Natural killer cell treated with Interleukin-12 subunit alpha and Interleukin-12 subunit beta and Interleukin-15 and Interleukin-18, amount 100 ng/mL, for 72 hours (primary cell): ENCODE measurements at places on chromosomes 3 and 15. TPM values are rescaled to one million over a fixed set of nuclear protein-coding genes. Genes with fewer than 3 reads are reported as not detected.

GRCh38 chr15:42110367-42110766, 16.0 kb upstream of the PLA2G4D start:
- no peak for DNase-seq

- no peak for DNase-seq
Measured at GRCh38 chr15:31467361-31467760, 140.7 kb downstream of the KLF13 start.

The MESP2 gene
- not detected for total RNA-seq

The SPRED1 gene
- 0.89 TPM for total RNA-seq

The SYNPR gene
- total RNA-seq = not detected

DNA sequence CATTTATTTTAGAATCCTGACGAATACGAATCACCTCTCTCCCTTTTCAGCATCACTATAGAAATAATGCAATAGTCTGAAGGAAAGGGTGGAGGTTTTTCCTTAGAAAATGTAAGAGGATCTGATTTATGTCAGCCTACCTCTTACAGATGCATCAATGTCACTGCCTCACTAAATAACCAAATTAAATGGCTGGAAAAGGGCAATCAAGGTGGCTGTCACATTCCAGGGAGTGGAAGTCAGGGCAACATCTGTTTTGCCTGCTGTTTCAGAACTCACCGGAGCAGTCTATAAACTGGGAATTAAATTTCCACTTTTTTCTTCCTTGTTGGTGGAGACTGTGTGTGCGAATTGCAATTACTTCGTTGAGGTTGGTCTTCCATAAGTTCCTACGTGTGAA, 299.3 kb upstream of the PDZRN3 start:
- DNase-seq = no peak

DNA sequence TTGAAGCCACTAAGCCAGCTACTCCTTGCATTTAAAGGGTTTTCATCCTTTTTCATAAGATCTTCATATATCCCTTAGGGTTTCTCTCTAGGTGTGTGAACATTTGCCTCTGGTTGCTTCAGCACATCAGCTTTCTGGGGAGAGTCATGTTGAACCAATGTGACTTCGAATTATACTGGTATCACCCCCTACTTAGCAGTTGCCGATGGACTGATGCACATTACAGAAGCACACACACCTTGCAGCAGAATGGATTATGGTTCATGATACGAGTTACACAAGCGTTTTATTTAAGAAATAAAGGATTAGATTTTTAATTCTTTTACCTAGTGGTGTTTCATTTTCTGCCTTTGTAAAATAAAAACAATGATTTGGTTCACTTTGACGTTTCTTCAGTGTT, 39.6 kb downstream of the FBXO22 start:
- no peak for DNase-seq

The BOC gene
- total RNA-seq = 1.5 TPM

The CLDN16 gene
- total RNA-seq = not detected

The HAPLN3 gene
- 203 TPM for total RNA-seq

DNA sequence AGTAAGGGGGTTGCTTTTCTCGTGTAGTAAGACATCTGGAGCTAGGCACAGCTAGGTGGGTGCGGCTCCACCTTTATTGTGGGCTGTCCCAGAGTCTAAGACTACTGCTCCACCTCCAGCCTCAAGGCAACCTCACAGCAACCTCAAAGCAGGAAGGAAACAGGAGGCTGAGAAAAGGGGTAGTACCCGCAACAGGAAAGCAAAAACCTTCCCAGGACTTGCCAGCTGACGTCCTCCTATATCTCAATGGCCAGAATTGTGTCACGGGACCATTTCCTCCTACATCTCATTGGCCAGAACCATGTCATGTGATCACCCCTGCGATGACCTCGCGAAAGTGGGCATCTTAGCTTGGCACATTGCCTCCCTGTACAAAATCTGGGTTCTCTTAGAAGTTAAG, 4.3 kb upstream of the GPR160 start:
- no peak for DNase-seq

The GPR160 gene
- total RNA-seq = 12.4 TPM

The TMEM40 gene
- not detected for total RNA-seq

The ARPP21 gene
- total RNA-seq = not detected

DNA sequence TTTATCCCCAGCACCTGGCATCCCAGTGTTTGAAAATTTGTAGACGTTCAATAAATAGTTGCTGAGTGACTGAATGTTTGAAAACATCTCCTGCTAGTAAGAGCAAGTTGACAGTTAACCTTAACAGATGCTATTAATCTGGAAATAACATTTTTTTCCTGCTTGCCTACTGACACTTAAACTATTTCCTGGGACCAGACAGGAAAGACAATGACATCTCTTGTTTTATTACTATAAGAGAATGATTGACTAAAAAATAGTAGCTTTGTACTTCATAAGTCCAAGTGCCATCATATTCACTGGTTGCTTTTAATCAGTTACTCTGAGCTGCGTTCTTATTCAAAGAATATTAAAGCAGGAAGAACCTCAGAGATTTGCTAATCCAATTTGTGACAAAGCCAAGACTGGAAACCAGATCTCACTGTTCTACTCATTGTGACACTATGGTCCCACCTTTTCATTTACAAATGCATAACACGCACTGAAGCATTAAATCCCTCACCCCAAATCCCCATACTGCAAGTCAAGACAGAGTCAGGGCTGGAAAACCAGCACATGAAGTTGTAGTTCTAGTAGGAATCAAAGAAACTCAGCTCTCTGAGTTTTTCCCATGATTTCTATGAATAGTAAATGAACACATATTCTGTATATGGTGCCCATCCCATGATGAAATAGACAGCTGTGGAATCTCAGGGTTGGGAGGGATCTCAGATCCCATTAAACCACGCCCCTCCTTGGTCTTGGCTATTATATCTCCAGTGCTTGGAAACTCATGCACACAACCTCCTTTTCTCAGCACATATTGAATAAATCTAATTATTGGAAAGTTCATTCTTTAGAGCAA, 212.7 kb upstream of the P2RY1 start:
- DNase-seq = no peak

The SLC27A2 gene
- 77.6 TPM for total RNA-seq

- DNase-seq = no peak
Measured at GRCh38 chr3:153285982-153286381, 124.0 kb downstream of the RAP2B start.

DNA sequence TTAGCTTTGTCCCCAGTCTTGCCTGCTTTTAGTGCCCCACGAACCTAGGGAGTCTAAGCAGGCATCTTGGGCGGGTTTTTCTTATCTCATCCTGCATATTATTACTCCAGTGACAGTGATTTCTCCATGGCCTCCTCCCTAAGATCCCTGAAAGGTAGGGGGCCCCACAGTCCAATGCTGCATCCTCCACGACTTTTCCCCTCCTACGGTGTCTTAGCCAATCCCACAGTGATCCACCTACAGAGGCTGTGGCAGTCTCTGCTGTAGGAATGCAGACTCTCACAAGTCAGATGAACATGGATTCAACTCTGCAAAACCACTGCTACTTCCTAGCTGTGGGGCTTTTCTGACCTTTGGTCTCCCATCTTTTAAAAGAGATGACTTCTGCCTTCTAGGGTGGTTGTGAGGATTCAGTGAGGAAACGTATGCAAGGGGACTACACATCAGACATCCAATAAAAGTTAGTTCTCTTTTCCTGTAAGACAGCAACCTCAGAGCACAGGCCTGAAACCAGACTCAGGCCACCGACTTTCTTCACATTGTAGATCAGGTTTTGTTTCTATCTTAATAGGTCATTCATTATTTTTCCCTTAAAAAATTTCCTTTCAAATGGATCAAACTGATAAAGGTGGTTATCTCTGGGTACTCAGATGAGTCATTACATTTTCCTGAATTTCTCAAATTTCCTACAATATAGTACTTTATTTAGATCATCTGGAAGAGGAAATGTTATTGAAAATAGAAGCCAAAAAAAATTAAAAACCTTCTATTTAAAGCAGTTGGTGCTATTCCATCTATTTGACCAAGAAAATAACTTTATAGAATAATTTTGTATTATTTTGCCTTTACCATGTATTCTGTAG, 23.2 kb downstream of the ILDR1 start:
- no peak for DNase-seq

DNA sequence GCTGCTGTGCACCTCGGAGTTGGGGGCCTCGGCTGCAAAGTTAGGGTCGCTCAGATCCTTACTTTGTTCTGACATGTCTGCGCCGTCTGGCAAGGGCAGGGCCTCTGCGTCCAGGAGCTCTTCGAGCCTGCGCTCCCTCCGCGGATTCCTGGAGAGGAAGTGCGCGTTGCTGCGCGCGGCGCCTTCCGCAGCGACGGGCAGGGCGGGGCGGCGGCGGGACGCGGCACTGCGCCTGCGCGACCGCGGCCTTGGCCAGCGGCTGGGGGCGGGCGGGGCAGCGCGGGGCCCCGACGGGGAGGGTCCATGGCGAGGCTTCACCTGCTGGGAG, at the start of gene NDN:
NDN (minus strand) TSS at position 163 of the 328 bp plus-strand sequence; CDS start at position 75, 88 bp downstream.
- no peak for DNase-seq

DNA sequence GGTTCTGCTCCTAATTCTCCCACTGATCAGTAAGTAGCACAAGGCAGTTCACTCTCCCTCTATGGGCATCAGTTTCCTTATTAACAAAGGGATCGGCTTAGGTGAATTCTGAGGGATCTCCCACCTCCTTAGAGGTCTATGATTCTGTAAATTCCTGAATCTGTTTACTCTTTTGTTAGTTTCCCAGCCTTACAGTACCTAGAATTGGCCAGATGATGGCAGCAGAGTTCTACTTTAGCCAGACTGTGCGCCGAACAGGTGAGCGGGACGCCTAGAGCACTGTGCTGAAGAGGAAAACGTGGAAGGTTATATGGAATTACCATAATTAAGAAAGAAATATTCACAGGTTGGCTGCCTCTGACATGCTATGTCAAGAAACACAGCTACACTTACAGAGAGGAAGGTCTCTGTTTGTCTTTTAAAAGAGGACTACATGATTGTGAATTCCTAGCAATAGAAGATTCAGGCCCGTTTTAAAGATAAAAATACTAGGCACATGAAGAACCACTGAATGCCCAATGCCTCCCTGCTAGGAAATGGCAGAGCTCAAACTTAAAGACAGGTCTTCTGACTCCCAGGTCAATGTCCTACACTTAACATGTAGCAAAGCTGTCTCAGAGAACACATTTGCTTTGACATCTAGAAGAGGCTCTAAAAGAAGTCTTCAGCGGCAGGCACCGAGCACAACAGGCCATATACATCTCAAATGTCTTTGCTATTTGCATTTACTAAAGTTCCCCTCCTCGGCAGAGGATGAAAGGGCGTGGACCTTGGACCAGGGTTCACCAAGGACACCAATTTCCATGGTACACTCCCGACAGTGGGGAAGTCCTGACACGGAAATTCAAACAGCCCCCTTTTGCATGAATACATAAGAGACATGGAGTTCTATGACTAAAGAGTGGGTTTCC, 259.9 kb downstream of the FGF12 start:
- DNase-seq = no peak

GRCh38 chr3:133271042-133271441, 128.8 kb upstream of the BFSP2 start:
- no peak for DNase-seq

GRCh38 chr3:68239542-68239941, 585.1 kb upstream of the SUCLG2 start:
- DNase-seq = no peak

The STAC gene
- not detected for total RNA-seq

- DNase-seq = no peak
Measured at GRCh38 chr3:178900029-178900646, 171.5 kb downstream of the ZMAT3 start.

The CIB2 gene
- 1.8 TPM for total RNA-seq

- no peak for DNase-seq
Measured at GRCh38 chr3:130354430-130354829, 9.0 kb downstream of the COL6A5 start.

DNA sequence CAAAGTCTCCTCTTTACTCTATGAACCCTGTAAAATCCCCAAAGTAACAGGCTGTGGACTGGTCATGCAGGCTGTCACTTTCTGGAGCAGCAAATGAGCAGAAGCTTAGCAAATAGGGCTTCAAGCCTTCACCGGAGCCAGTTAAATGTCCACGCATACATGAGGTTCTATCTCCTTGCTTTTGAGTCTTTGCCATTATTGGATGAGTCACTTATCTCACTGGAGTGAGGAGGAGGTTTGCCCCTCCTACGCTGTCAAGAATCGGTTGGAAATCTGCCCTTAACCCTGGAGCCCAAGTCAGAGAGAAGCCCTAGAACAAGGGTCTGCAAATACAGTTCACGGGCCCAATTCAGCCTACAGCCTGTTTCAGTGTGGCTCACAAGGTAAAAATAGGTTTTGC, 126.1 kb upstream of the CTNNB1 start:
- no peak for DNase-seq

- no peak for DNase-seq
Measured at GRCh38 chr3:150124142-150124541, 153.4 kb upstream of the PFN2 start.

The ADAMTS9 gene
- not detected for total RNA-seq

DNA sequence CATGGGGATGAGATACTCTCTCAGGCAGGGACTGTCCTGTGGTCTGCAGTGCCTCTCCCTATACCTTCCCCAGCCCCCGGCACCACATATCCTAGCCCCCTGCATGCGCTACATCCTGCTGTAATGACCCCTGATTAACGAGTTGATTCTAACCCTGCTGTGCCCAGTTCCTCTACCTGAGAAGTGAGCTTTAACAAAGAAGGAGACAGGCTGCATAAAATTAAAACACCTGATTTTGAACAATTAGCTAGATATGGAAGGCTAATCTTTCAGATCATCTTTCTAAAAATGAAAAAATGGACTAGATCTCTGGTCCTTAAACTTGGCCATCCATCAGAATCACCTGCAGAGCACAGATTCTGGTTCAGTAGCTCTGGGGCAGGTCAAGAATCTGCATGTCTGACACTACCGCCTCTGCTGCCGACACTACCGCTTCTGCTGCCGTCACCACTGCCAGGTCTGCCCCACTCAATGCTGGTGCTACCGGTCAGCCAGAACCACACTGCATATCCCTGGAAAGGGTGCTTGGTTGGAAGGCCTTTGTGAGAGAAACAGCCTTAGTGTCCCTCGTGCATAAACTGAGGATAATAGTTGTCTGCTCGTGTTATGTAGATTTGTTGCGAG, 33.6 kb upstream of the ZBTB38 start:
- no peak for DNase-seq

The ALPK3 gene
- 0.43 TPM for total RNA-seq

DNA sequence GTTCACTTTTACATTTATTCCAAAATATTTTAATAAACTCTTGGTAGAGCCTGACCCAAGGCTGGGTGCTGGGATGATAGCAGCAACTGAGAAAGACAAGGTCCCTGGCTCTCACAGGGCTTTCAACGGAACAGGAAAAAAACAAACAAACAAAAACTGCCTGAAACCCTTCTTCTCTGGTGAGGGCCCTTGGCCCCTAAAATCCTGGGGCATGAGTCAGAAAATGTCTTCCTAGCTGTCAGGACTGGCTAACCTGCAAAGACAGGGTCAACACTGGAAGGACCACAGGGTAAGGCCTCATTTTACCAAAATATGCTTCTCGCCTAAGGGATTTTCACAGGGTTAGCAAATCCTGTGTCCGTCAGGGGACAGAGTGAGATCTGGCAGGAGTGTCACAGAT, 45.7 kb upstream of the WNT5A start:
- no peak for DNase-seq

GRCh38 chr3:179735321-179735720, 82.5 kb downstream of the USP13 start:
- DNase-seq = no peak
